ENCODE measurements at places on chromosomes 12 and 14.

DNA sequence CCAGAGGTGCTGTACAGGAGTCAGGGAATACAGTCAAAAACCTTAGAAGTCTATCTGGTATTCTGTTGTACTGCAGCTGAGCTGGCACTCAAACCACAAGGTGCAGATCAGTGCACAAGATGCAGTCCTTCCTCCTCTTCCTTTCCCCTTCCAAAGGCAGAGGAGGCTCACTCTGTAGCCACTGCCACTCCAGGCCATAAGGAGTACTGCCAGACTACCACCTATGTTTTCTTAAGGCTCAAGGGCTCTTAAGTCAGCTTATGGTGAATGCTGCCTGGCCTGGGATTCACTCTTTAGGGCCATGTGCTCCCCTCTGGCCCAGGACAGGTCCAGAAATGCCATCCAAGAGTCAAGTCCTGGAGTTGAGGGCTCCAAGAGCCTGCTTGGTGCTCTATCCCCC is 200.3 kb downstream of the CRADD start:
- DNase-seq: no peak

DNA sequence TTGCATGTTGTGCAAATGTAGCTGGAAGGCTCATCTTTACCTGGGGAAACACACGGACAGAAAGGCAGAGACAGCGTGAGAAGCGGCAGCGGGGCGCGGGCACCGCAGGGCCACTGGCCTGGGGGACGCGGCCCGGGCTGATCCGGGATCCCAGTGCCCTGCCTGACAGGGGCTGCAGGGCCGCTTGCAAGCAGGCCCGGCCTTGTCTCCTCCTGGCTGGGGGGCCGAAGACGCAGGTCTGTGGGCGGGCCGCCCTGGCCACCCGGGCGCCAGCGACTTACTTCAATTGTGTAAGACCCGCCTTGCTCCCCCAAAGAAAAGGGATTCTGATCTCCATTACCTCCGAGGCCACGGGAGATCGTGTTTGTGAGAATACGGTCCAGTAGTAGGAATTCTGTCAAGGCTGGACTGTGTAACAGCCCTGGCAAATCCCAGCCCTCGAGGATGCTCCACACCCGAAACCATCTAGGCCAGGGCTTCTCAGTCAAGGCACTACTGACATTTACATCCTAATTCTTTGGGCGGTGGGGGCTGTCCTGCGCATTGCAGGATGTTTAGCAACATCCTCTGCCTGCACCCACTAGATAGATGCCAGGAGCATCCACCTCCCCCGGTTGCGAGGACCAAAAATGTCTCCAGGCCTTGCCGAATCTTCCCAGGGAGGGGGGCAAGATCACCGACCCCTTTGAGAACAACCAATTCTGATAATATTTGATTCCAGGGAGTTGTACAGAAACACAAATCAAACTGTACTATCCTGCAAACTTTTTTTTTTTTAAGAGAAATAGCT is 95.6 kb downstream of the BCL11B start:
- no peak for DNase-seq

DNA sequence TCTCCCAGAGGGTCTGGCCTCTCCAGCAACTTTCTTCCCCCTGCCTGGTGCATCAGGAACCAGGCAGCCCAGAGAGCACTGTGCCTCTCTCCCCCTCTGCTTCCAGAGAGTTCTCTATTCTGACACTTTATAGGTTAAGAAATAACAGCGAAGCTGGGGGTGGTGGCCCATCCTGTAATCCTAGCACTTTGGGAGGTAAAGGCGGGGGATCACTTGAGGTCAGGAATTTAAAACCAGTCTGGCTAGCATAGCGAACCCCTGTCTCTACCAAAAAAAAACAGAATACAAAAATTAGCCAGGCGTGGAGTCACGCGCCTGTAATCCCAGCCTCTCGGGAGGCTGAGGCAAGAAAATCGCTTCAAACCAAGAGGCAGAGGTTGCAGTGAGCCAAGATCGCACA is 58.3 kb downstream of the ESRRB start:
- no peak for DNase-seq

- DNase-seq: no peak
Measured at GRCh38 chr12:68803948-68804656, 3.9 kb upstream of the MDM2 start.

GRCh38 chr14:100834794-100835547 is 9.1 kb downstream of the MEG3 start:
- DNase-seq: no peak

GRCh38 chr12:31471823-31472222 is 119.1 kb downstream of the DENND5B start:
- DNase-seq: no peak

GRCh38 chr12:47071241-47071852 is 8.1 kb upstream of the PCED1B start:
- DNase-seq: no peak

- no peak for DNase-seq
Measured at GRCh38 chr12:59055204-59055860, 135.0 kb upstream of the LRIG3 start.

GRCh38 chr12:114400361-114400811 is 5.6 kb downstream of the TBX5 start:
- DNase-seq: no peak
